IPS DF 6.9 (cell line): ENCODE measurements at places on chromosomes 4 and X.

DNA sequence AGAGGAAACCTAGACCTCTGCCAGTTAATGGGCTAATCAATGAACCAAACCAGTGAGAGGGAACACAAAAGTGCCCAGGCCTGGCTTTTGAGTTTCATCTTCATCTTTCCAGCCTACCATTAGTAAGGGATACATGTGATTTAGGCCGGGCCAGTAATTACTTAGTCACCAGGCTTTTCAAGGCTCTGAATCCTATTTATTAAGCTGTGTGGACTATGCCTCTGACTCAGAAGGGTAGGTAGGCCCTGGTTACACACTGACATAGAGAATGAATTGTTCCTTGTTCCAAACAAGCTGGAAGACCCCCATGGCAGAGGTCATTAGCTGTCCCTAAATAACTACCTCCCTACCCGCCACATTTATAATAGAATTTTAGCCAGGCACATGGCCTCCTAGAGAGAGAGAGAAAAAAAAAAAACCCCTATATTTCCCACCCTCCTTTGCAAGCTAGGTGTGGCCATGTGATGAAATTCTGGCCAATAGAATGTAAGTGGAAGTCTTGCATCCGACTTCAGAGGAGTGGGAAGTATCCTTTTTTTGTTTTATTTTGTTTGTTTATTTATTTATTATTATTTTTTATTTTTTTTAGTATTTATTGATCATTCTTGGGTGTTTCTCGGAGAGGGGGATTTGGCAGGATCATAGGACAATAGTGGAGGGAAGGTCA, 112.3 kb upstream of the BCOR start:
- no peak for DNase-seq

GRCh38 chr4:183758758-183759447, 99.8 kb downstream of the TRAPPC11 start:
- no peak for DNase-seq

- DNase-seq = no peak
These were observed 73.0 kb downstream of the TMEM165 start for GRCh38 chr4:55468724-55469123.

- no peak for DNase-seq
These were observed 13.8 kb upstream of the MAN2B2 start for GRCh38 chr4:6561173-6561516.

DNA sequence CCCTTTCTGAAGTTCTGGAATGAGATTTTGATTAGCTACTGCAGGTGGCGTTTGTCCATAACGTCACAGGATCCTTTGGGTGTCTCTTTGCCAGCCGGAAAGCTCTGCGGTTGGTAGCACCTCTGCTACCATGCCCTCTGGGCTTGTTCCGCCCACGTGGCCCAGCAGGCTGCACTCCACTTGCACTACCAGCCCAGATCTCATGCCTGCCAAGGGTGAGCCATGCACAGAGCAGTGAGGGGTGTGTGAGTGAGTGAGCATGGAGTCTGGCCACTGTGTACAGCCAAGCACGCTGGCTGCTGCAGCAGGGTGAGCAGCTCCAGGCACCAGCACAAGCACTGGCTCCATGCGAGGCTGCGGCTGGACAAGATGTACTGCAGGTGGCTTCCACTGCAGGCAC, 6.6 kb upstream of the HNRNPD start:
- no peak for DNase-seq

DNA sequence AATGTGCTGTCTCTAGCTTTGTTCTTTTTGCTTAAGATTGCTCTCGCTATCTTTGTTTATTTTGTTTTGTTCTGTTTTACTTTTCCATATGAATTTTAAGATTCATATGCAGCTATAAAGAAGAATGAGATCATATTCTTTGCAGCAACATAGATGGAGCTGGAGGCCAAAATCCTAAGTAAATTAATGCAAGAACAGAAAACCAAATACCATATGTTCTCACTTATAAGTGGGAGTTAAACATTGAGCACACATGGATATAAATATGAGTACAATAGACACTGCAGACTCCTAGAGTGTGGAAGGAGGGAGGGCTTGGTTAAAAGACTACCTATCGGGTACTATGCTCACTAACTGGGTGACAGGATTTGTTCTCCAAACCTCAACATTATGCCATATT, 237.8 kb downstream of the TRAM1L1 start:
- no peak for DNase-seq

DNA sequence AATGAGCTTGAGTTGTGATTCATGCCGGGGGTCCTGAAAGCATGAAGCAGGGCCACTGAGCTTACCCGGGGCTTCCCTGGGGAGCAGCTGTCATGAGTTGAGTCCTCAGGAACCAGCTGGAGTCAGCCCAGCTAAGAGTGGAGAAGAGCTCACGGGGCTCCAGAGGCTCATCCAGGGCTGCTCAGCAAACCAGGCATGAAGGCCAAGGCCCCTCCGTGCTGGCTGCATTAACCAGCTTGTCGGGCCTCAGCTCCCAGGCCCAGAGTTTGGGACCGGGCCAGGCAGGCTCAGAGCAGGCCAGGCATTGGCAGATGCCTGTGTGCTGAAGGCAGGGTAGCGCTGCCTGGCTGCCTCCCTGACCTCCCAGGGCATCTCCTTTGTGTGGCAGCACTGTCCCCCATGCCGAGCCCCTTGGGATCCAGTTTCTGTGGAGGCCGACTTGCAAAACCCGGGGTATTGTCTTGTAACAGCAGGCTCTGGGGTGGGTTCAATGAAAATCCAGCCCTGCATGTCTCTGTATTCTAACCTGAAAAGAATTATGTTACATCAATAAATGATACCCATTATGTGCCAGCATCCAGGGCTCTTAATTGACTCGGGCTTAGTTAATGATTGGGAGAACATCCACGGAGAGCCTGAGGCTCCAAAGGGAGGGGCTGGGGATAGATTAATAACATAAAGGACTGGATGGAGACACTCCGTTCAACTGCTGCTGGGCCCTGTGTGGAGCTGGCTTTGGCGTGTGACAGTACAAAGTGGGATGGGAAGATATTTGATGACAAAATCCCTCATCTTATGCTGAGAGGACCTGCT, 68.0 kb upstream of the MSX1 start:
- DNase-seq = no peak

GRCh38 chr4:25299476-25300203, 12.9 kb upstream of the ZCCHC4 start:
- DNase-seq = no peak

- no peak for DNase-seq
These were observed 212.4 kb downstream of the PCDH7 start for GRCh38 chr4:30932581-30932980.

DNA sequence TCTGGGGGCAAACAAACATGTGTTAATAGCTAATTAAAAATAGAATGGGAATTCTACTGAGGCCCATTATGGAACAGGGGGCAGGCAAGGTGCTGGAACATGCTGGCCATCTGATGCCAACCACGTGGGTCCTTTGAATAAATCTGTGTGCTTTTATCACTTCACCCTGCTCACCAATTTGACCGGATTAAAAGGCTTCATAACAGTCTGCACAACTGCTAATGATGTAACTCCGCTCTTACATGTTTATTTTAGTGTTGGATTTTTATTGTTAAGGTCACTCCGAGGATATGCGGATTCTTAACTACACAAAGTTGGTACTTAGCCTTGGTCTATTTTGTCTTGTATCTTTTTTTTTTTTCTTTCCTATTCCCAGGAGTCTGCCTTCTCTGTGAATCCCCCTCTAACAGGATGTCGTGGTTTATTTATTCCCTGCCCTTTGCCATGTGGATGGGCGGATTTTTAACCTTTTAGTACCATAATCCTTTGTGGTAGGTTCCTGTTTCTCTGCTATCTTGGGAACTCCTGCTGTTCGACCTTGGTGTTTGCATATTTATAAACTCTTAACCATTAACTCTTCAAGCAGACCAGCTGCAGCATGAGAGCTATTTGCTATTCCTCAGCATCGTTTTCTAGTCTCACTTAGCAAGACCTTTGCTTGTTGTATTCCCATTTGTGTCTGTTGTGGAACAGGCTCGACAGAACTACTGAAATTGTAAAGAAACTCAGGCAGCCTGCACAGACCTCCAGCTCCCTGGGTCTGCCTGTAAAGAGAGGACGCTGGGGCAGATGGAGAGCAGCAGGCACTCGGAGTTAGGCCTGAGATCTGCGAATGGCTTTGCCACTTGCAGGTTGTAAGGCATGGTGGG, 38.0 kb downstream of the TRIM2 start:
- no peak for DNase-seq

- no peak for DNase-seq
These were observed 8.6 kb downstream of the PJA1 start for GRCh38 chrX:69156638-69157037.

DNA sequence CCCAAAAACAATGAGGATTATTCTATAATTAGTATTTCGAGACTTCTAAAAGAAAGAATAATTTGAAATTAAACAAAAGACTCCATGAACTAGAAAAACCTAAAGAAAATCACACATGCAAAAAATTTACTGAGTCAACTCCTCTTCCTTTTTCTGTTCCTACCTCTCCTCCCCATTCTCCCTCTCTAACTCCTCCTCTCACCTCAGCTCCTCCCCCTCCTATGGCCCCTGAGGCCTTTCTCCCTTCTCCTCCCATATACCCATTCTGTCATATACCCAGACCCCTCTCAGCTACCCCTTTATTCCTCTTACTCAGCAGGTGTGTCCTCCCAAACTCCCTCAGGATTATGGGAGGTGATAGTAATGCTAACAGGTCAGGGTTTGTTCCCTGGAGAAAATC, 57.4 kb downstream of the SERTM2 start:
- no peak for DNase-seq

- DNase-seq = no peak
These were observed 341.2 kb upstream of the FMR1 start for GRCh38 chrX:147570483-147570882.

DNA sequence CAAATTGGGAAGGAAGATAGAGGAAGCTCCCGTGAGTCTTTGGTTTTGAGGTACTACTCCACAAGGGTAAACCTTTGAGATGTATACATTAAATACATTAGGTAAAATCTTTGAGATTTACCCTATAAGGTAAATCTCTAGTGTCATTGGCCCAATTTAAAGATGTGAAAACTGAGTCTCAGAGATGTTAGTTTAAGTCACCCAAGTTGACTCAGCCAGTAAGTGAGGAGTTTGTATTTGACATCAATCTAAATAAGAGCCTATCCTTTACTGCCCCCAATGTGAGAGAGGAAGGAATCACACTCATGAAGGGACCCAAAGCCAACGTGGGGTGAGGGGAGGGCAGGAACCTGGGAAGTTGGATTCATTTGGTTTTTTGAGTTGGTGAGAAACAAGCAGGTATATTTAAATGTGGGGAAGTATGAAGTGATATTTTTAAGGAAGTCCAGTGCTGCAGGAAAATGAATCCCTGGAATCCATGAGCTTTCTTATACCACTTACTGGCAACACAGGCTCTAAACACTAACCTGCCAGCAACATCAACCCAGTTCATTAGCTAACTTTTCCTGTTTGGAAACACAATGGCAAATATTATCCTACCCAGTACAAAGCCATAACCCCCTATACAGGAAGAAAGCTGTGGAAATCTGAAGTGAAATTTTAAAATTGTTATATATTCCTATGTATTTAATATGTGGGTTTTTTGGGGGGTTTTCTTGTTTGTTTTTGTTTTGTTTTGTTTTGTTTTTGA, 55.3 kb downstream of the PALLD start:
- DNase-seq = no peak

DNA sequence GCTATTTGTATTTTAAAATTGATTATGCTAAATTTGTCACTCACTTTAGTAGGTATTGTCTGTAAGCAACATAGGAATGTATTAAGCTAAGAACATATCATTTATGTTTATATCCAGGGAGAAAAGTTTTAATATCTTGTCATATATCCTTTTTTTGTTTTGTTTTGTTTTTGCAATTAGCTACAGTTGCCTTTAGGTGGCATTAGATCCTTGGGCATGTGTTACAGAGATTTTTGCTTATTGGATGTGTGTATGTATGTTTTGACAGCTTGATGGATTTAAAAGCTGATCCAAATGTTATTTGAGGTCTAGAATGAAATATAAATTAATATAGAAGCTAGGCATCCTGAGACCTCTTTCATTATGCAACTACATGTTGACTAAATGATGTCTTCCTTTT, 36.1 kb upstream of the OTUD4 start:
- no peak for DNase-seq

- no peak for DNase-seq
These were observed 425.8 kb upstream of the PABPC4L start for GRCh38 chr4:134627366-134627765.
